ENCODE measurements at places on chromosomes 5 and 9. TPM values are rescaled to one million over a fixed set of nuclear protein-coding genes. Genes with fewer than 3 reads are reported as not detected.

DNA sequence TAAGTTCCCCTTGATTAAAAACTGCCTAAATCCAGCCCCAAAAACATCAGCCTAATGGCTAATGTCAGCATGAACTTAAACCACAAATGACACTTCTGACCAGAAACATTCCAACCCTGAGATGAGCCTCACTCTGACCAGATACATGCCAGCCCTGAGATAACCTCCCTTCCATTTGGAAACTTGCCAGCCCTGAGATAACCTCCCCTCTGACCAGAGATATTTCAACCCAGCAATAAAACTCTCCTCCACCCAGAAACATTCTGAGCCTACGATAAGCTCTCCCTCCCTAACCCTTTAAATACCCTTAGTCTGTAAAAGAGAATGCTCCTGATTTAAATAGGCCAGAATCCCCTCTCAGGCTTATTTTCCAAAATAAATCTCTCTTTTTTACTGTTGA, 1035.7 kb upstream of the NUDT12 start:
- no peaks in the 10 kb centered on the region for H3K4me1 ChIP-seq
- no peaks in the 10 kb centered on the region for H3K36me3 ChIP-seq
- DNase-seq: no peak
- no peaks in the 10 kb centered on the region for H3K27me3 ChIP-seq

GRCh38 chr5:9104571-9105339, 441.1 kb downstream of the SEMA5A start:
- H3K27ac ChIP-seq: no peak overlapping the region
- no peaks in the 10 kb centered on the region for H3K4me1 ChIP-seq
- no peak for DNase-seq
- no peaks in the 10 kb centered on the region for H3K27me3 ChIP-seq
- H3K36me3 ChIP-seq: no peaks in the 10 kb centered on the region

DNA sequence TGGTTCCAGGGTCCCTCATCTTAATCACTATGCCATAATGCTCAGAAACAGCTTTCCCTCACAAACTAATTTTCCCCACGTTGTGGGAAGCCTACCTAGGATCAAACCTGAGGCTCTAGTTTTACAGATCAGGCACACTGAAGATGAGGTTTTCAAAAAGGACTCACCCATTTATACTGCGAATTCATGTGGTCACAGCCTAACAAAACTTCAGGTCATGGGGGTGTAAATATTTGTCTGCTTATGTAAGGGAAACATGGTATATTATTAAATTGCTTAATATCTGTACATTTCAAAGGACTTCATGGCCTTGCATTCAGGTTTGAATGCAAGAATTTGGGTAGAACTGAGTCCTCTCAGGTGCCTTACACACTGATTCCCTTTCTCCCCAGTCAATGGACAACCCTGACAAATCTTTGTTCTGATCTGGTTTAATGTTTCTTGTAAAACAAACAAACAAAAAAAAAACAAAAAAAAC, 12.1 kb downstream of the ZFAND5 start:
- peaks cover 43% of the 10 kb centered on the region for H3K36me3 ChIP-seq
- H3K4me1 ChIP-seq: peaks cover 10% of the 10 kb centered on the region
- no peak for DNase-seq
- no peaks in the 10 kb centered on the region for H3K27me3 ChIP-seq

GRCh38 chr9:136667940-136668760, 5.4 kb downstream of the EGFL7 start:
- DNase-seq: no peak
- no peak overlapping the region for H3K27ac ChIP-seq
- H3K4me1 ChIP-seq: peaks cover 6% of the 10 kb centered on the region
- H3K36me3 ChIP-seq: no peaks in the 10 kb centered on the region
- H3K4me3 ChIP-seq: no peak overlapping the region

- no peak overlapping the region for H3K4me3 ChIP-seq
- no peaks in the 10 kb centered on the region for H3K36me3 ChIP-seq
- no peak for DNase-seq
Observed at GRCh38 chr5:17444496-17444895, 53.5 kb upstream of the TAF11L2 start.

- no peak overlapping the region for H3K27ac ChIP-seq
- H3K4me3 ChIP-seq: no peak overlapping the region
- peaks cover 2% of the 10 kb centered on the region for H3K27me3 ChIP-seq
- DNase-seq: no peak
Observed at GRCh38 chr5:158876263-158876942, 223.3 kb downstream of the EBF1 start.

DNA sequence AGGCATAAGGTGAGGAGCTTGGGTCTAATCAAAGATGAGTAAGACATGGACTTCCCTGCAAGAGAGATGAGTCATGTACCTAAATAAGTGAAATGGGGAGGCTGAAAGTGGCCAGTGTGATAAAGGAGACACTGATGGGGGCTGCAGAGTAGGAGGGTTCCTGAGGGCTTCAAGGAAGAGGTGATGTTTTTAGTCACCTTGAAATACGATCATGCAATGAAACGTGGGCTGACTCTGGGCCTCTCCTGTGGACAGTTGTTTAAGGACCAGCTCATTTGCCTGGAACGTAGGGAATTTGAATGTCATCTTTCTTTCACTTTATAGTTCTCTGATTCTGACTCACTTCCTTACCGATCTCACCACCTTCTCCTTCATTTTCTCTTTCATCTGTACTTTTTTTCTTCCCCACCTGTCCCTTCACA, 49.6 kb upstream of the CPLX2 start:
- no peak overlapping the region for H3K4me3 ChIP-seq
- DNase-seq: no peak
- no peaks in the 10 kb centered on the region for H3K36me3 ChIP-seq
- no peaks in the 10 kb centered on the region for H3K4me1 ChIP-seq
- H3K27me3 ChIP-seq: peaks cover 2% of the 10 kb centered on the region

- DNase-seq: no peak
- H3K27me3 ChIP-seq: no peaks in the 10 kb centered on the region
- no peak overlapping the region for H3K4me3 ChIP-seq
- H3K4me1 ChIP-seq: no peaks in the 10 kb centered on the region
Observed at GRCh38 chr5:164392531-164392930, 887.1 kb downstream of the MAT2B start.

CAVIN4 gene
- 0.25 TPM for total RNA-seq
